Stimulated activated CD4-positive, alpha-beta T cell treated with anti-CD3 and anti-CD28 coated beads, TNF-alpha, amount 100 ng/mL, for 4 hours (primary cell): ENCODE measurements at places on chromosomes 12 and 14.

DNA sequence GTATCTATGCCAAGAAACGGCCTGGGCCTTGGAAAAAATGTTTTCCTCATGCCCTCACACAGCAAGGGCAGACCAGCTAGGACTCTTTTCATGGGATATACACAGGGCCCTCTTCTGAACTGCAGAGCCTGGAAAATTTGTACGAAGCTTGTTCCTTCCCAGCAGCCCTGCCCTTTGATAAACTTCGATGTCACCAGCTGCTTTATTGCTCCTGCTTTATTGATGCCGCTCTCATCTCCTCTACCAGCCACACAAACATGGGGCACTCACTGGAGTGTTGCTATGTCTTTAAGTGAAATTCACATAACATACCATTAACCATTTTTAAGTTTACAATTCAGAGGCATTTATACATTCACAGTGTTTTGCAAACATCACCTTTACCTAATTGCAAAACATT is 197.9 kb downstream of the KTN1 start:
- no peak for DNase-seq

DNA sequence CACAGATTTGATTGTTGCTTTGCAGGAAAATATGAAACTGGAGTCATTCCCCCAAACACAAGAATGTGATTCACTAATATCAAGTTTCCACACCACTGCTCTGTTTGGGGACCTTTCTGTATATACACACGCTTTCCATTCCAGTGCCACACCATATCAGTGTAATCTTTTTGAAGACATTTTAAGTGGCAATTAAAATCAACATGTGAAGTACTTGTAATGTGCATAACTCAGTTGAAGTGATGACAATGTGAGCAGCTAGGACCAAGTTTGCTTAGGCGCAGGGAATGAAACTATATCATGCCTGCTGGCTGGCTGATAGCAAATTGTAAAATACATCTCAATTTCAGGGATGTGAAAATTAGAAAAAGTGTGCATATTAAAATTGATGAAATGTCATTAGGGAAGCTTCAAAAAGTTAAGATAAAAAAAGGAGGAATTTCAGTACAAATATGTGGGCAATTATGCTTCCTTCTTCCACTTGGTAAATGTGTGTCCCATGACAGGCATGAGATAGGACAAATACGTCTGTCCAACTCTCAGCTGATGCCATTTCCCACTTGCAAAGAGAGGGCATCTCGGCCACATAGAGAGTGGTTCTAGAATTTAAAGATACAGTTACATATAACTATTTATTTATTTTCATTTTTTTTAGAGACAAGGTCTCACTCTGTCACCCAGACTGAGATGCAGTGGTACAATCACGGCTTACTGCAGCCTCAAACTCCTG is 43.7 kb downstream of the HSPB8 start:
- DNase-seq: no peak

- no peak for DNase-seq
These were observed 9.9 kb downstream of the GTSF1 start for GRCh38 chr12:54463484-54463883.

- no peak for DNase-seq
These were observed 49.1 kb upstream of the KCNH3 start for GRCh38 chr12:49489720-49490119.

DNA sequence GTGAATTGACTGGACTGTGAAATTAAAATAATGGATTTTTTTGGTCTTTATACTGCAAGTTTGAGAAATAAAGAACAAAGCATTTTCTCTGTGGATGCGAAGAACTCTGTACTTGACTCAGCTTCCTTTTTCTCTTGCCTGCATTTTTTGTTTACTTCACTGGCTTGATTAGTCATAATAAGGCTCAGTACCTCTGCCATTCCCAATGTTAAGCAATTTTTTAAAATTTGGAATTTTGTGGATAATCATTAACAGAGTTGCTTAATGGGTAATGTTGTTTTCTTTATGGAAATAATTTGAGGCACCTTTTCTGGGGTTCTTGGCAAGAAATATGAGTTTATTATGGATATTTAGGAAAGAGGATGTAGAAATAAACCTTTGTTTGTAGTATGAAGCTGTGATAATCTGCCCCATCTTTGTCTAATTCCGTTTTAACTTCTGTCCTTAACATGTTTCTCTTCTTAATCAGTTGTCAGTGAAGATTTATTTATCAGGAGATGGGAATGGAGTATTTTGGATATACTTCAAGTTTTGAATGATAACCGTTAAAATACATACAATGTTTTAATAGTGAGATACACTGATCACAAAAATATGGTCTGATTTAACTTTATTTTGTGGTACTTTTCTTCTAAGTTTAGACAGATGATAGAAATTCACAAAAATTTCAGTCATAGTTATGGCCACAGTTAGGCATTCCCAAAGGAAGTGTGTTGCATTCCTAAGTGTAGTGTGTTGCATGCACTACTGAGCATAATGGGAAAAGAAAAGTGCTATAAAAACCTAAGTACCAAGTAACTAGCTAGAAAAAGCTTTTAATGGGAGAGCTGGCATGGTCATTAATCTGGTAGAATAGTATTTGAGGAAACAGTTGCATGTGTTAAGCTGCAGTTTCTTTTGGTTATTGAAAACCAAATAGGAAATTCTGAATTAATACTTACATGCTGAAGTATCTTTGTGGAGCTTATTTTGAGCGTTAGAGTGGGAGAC is 27.7 kb downstream of the WNK1 start:
- DNase-seq: no peak

DNA sequence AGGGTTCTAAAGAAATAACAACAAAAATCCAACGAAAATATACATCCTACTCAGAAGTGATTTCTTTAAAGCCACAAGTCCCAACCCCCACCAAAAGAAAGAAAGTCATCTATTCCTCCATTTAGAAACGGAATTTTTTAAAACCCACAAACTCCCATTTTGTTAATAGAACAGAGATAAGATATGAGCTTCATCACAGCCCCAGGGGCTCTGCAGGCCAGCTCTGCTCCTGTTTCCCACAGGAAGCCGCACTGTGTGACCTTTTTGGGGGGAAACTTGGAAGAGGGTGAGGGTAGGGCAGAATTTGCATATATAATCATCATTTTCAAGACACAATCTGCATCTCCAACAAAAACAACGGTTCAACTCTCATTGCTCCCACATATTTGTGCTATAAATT is 2.8 kb downstream of the FBXL14 start:
- no peak for DNase-seq

GRCh38 chr12:54579696-54580333 is 8.6 kb downstream of the PPP1R1A start:
- DNase-seq: peak; percentile 67

DNA sequence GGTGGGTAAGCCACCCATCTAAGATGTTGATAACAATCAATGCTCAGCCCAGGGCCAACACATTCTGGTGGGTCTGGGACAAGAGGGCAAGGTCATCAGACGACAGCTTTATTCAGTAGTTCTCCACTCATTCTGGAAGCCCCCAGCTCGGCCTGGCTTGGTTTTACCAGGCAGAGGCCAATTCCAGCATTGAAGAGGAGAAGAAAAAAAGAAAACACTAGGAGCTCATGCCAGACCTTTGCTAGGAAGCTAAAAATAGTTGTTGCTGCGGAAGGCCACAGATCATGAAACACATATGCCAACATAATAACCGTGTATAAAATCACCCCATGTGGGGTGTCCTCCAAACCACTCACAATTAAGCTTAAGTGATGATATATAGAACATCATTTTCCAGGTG is 44.4 kb downstream of the CCDC60 start:
- DNase-seq: no peak

DNA sequence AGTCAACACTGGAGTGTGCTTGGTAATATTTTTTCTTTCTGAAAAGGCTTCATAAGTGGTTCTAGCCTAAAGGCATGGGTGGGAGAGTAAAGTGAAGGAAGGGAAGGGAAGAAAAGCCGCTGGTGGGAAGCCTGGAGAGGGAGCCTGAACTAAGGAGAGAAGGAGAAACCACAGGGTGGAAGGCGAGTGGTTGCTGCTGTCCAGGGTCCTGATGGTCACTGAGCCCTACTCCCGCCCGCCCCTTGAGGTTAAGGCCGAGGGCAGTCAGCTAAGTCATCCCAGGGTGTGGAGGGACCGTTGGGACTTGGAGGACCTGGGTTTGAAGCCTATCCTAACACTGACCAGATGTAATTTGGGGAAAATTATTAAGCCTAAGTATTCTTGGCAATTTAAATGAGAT is 189.1 kb downstream of the PIWIL1 start:
- DNase-seq: no peak
